Upper lobe of left lung (tissue), 6 donors: ENCODE measurements at places on chromosomes 12 and 14. TPM values are rescaled to one million over a fixed set of nuclear protein-coding genes. Genes with fewer than 3 reads are reported as not detected.

Gene LMNTD1
- not detected for total RNA-seq

Gene MGP
- total RNA-seq, result 182 TPM

- peak overlapping the region; percentile 68 for H3K4me3 ChIP-seq
- peak overlapping the region; percentile 92 for H3K27ac ChIP-seq
- peaks cover 7% of the 10 kb centered on the region for H3K27me3 ChIP-seq
- H3K36me3 ChIP-seq, result no peaks in the 10 kb centered on the region
- peaks cover 28% of the 10 kb centered on the region for H3K4me1 ChIP-seq
- peak; percentile 80 for DNase-seq
Measured at GRCh38 chr12:46267825-46268582, 839 bp downstream of the SLC38A1 start.

Gene SPX
- total RNA-seq, result 0.40 TPM

GRCh38 chr12:119153477-119154434 lies 25.0 kb upstream of the HSPB8 start:
- H3K36me3 ChIP-seq, result no peaks in the 10 kb centered on the region
- peak; percentile 54 for DNase-seq
- H3K4me1 ChIP-seq, result peaks cover 5% of the 10 kb centered on the region
- no peak overlapping the region for H3K4me3 ChIP-seq

GRCh38 chr14:46487582-46488350 lies 163.8 kb downstream of the RPL10L start:
- H3K36me3 ChIP-seq, result no peaks in the 10 kb centered on the region
- no peaks in the 10 kb centered on the region for H3K27me3 ChIP-seq
- DNase-seq, result no peak
- no peak overlapping the region for H3K4me3 ChIP-seq
- H3K27ac ChIP-seq, result no peak overlapping the region

- no peak for DNase-seq
- H3K4me1 ChIP-seq, result no peaks in the 10 kb centered on the region
- H3K27ac ChIP-seq, result no peak overlapping the region
- no peak overlapping the region for H3K4me3 ChIP-seq
- no peaks in the 10 kb centered on the region for H3K27me3 ChIP-seq
- no peaks in the 10 kb centered on the region for H3K36me3 ChIP-seq
Measured at GRCh38 chr14:94636744-94637412, 24.7 kb downstream of the SERPINA3 start.

GRCh38 chr14:61563880-61564617 lies 131.3 kb upstream of the HIF1A start:
- H3K4me3 ChIP-seq, result no peak overlapping the region
- DNase-seq, result no peak
- peak overlapping the region; percentile 90 for H3K27ac ChIP-seq
- H3K4me1 ChIP-seq, result peaks cover 54% of the 10 kb centered on the region
- no peaks in the 10 kb centered on the region for H3K36me3 ChIP-seq
- no peaks in the 10 kb centered on the region for H3K27me3 ChIP-seq

DNA sequence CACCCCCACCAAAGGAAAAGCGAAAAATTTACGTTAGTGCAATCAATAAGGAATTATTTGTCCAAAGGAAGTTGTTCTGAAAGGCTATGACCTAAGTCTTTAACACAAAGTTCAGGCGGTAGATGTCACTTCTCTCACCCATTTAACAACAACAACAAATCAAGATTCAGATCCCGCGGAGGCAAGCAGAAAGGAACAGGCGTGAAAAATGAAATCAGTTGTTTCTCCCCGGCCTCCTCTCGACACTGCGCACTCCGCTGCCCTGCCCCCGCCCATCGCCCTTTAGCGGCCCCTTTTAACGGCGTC lies 1.4 kb downstream of the DENND5B start:
- peak overlapping the region; percentile 91 for H3K27ac ChIP-seq
- DNase-seq, result peak; percentile 89
- H3K27me3 ChIP-seq, result no peaks in the 10 kb centered on the region

Gene EML1
- total RNA-seq, result 22.2 TPM

GRCh38 chr12:70254225-70254624 lies 11.0 kb downstream of the CNOT2 start:
- H3K27me3 ChIP-seq, result no peaks in the 10 kb centered on the region
- H3K4me1 ChIP-seq, result peaks cover 13% of the 10 kb centered on the region
- H3K27ac ChIP-seq, result no peak overlapping the region
- no peaks in the 10 kb centered on the region for H3K36me3 ChIP-seq

Gene CKAP4
- 32.5 TPM for total RNA-seq

GRCh38 chr14:89110110-89110509 lies 285.7 kb downstream of the TTC8 start:
- H3K4me1 ChIP-seq, result no peaks in the 10 kb centered on the region
- DNase-seq, result peak; percentile 25
- no peak overlapping the region for H3K4me3 ChIP-seq
- no peaks in the 10 kb centered on the region for H3K27me3 ChIP-seq
- H3K27ac ChIP-seq, result no peak overlapping the region
- no peaks in the 10 kb centered on the region for H3K36me3 ChIP-seq

GRCh38 chr14:91685600-91685999 lies 46.3 kb downstream of the CATSPERB start:
- H3K27me3 ChIP-seq, result no peaks in the 10 kb centered on the region
- DNase-seq, result no peak
- no peak overlapping the region for H3K27ac ChIP-seq
- no peaks in the 10 kb centered on the region for H3K36me3 ChIP-seq
- no peak overlapping the region for H3K4me3 ChIP-seq

GRCh38 chr12:94262228-94263010 lies 114.0 kb downstream of the PLXNC1 start:
- peak overlapping the region; percentile 91 for H3K27ac ChIP-seq
- peaks cover 39% of the 10 kb centered on the region for H3K4me1 ChIP-seq
- no peaks in the 10 kb centered on the region for H3K36me3 ChIP-seq
- DNase-seq, result peak; percentile 94

- no peaks in the 10 kb centered on the region for H3K4me1 ChIP-seq
- no peak overlapping the region for H3K4me3 ChIP-seq
- H3K27ac ChIP-seq, result no peak overlapping the region
- H3K36me3 ChIP-seq, result no peaks in the 10 kb centered on the region
- DNase-seq, result no peak
Measured at GRCh38 chr12:102343361-102344121, 136.8 kb downstream of the IGF1 start.

Gene NANOG
- not detected for total RNA-seq

DNA sequence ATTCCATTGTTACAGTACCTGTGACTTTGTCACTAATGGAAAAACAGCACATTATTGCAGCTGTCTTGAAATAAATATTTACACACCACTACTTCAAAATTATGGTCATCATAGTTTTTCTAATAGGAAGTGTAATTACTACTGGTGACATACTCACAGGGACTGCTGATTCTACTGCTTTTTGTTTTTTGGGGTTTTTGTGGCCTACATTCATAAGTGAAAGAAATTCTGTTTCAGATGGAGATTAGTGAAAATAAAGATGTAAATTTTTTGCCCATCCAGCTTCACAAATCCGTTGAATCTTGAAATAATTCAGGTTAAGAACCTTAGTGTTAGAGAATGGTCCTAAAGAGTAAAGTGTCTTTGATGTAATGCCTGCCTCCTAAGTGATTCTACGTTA lies 17.5 kb downstream of the KNTC1 start:
- peaks cover 3% of the 10 kb centered on the region for H3K36me3 ChIP-seq
- no peaks in the 10 kb centered on the region for H3K27me3 ChIP-seq
- DNase-seq, result no peak
- H3K4me3 ChIP-seq, result no peak overlapping the region

DNA sequence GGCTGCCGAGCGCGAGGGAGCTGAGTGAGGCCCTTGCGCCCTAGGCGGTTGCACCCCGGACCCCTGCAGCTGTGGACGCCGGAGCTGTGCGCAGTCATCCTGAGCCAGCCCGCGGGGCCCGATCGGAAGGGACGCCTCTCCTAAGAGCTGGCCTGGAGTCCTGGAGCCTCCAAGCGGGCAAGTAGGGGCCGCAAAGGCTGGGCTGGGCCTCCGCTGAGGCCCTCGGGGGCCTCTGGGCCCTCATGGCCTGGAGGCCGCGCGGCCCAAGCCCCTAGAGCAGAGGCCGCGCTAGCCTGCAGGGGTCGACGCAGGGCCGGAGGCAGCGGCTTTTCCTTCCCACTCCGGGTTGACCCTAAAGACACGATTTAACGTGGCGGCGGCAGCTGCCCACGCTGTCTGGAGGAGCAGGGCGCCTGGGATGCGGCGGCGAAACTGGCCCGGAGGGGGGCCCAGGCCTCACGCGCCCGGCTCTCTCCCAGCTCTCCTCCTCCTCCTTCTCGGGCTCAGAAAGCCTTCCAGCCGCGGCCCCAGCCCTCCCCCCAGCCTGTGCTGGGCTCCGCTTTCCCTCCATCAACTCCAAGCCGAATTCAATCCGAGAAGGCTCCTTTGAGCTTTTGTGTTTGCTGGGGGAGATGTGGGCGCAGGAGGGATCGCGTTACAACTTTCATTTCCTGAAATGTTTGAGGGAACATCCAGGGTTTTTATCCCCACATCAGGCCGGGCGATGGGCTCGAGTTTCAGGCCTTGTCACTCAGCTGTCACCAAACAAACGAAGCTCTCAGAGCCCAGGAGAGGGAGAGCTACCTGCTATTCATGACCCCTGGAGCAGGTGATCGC lies 11.6 kb downstream of the SIX1 start:
- peaks cover 16% of the 10 kb centered on the region for H3K4me1 ChIP-seq
- H3K36me3 ChIP-seq, result no peaks in the 10 kb centered on the region
- H3K27ac ChIP-seq, result no peak overlapping the region
- H3K4me3 ChIP-seq, result peak overlapping the region; percentile 26

DNA sequence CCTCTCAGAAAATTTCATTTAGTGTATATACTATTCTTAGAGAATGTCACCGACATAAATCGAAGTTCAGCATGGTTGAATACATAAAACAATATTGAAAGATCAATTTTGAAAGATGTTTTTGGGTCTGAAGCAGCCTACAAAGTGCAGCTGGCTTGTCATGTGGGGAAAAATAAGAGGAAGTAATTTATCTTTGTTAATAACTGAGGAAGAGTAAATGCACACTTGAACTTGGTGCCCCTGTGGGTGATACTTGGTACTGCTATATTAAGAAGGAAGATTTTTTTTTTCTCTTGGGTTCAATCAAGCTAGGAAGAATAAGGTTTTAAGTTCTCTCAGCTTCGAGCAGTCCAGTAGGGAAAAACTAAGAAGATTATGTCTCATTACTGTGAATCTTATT lies 661.3 kb downstream of the RPL10L start:
- H3K36me3 ChIP-seq, result no peaks in the 10 kb centered on the region
- no peak overlapping the region for H3K27ac ChIP-seq
- H3K4me3 ChIP-seq, result no peak overlapping the region
- H3K27me3 ChIP-seq, result no peaks in the 10 kb centered on the region
- no peaks in the 10 kb centered on the region for H3K4me1 ChIP-seq

GRCh38 chr12:113228394-113229028 lies 7.2 kb downstream of the TPCN1 start:
- H3K4me1 ChIP-seq, result peaks cover 58% of the 10 kb centered on the region
- no peak for DNase-seq
- peaks cover 35% of the 10 kb centered on the region for H3K36me3 ChIP-seq
- no peak overlapping the region for H3K4me3 ChIP-seq

DNA sequence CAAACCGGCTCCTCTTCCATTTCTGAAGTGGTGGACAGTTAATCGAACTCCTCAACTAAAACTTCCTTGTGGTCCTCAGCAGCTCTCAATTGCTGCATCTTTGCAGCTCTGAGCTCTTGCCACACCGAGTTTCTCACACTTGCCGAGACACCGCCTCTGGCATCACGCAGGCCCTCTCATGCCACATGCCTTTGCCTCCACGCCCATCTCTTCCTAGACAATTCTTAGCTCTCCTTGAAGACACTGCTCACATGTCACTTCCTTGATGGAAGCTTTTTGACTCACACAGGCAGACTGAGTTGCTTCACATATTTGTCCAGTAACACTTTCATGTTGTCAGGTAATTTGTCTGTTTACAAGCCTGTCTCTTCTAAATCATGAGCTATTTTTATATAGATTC lies 29.2 kb downstream of the KCNA1 start:
- H3K4me1 ChIP-seq, result no peaks in the 10 kb centered on the region
- no peak overlapping the region for H3K27ac ChIP-seq
- DNase-seq, result no peak
- no peak overlapping the region for H3K4me3 ChIP-seq

GRCh38 chr12:130473266-130473665 lies 135.6 kb downstream of the PIWIL1 start:
- no peaks in the 10 kb centered on the region for H3K4me1 ChIP-seq
- DNase-seq, result peak; percentile 55
- H3K27ac ChIP-seq, result no peak overlapping the region
- H3K4me3 ChIP-seq, result no peak overlapping the region

DNA sequence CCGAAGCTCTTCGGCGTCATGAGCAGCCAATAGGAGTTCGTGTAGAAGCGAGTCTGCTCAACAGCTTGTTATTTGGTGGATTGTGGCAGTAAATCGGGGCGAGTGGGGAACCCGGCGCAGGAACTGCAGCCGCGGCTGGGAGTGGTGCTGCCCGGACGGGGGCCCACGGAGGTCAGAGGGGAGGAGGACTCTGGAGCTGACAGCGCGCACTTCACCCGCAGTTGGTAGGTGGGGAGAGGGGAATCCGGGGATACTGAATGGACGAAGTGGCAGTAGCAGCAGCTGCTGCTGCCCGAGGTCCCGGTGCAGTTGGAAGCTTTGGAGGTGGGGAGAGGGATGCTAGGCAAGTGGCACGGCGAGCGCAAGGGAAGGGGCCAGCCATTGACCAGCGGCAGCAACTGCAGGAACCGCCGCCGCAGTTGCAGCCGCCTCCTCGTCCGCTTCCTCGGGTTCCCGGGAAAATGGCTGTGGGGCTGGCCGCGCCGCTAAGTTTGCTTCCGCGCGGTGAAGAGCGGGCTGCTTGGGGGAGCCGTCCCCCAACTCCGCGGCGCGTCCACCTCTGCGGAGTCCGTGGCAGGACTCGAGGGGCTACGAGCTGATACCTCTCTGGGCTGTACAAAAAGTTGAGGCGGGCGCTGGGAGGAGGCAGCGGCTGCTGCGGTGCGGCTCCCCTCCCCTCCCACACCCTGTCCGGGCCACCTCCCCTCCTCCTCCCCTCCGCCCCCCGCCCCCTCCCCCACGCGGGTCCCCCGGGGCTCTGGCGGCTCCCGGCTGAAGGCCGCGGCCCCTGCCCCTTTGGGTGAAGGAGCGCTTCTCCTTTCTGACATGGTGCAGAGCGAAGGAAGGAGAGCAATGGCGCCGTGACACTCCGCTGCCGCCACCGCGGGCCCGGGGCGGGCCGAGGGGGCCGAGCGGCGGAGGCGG lies at the start of gene ARID4A:
Gene ARID4A, plus strand, starts transcription at position 79 of the 924 bp plus-strand sequence. CDS start 1,300 bp downstream, outside the sequence.
- H3K4me1 ChIP-seq, result peaks cover 31% of the 10 kb centered on the region
- peak within 1 kb of the TSS; percentile 99 for H3K27ac ChIP-seq
- peak; percentile 95 for DNase-seq
- peak within 1 kb of the TSS; percentile 95 for H3K4me3 ChIP-seq
- no peaks in the 10 kb centered on the region for H3K27me3 ChIP-seq

DNA sequence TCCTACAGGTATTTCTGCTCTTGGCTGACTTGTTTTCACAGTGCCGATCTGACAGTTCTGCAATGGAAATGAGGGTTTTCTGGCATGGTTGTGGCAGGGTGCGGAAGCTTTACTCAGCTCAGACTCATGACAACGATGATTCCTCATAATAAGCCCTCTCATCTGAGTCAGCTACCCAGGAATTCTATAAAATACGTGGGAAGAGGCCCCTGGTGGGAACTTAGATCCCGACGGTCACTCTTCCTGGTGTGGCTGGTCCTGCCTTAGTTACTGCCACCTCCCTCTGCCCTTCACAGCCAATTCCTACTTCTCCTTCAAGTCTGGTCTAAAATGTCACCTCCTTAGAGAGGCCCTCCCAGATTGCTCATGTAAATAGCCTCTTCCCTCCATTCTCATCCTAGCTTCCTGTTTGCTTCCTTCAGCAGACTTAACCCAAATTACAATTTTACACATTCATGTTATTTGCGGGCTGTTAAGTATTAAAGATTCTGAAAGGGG lies 104.2 kb upstream of the MAP1LC3B2 start:
- DNase-seq, result no peak
- H3K27ac ChIP-seq, result peak overlapping the region; percentile 75
- peaks cover 26% of the 10 kb centered on the region for H3K4me1 ChIP-seq

- no peaks in the 10 kb centered on the region for H3K36me3 ChIP-seq
- peaks cover 16% of the 10 kb centered on the region for H3K4me1 ChIP-seq
- H3K4me3 ChIP-seq, result no peak overlapping the region
- DNase-seq, result no peak
Measured at GRCh38 chr14:75417674-75418073, 10.1 kb upstream of the JDP2 start.

Gene PTCSC3
- 0.83 TPM for total RNA-seq

Gene TSPAN11
- total RNA-seq, result 1.0 TPM
